Progenitor cell of endocrine pancreas (in vitro differentiated cells): ENCODE measurements at places on chromosomes 4 and X. TPM values are rescaled to one million over a fixed set of nuclear protein-coding genes. Genes with fewer than 3 reads are reported as not detected.

DNA sequence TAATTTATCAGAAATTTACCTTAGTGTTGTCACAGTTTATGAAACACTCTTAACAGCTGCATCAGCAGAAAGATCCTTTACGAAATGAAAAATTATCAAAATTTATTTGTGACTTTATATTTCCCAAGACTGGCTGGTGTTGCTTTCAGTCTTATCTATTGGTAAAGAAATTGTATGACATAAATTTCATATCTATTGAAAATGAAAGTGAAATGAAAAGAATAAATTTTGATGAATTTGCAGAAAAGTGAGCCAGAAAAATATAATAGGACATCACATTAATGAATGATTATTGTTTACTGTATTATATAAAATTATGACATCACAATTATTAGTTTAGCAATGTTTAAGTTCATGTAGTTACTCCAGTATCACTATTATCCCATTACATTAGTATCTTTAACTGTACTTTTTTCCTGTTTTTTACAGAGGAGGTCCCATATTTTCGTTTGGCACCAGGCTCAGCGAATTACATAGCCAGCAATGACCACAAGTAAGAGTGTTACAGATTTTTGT, 13.2 kb upstream of the TMEM165 start:
- no peak for DNase-seq

GRCh38 chr4:30543057-30543456, 177.1 kb upstream of the PCDH7 start:
- DNase-seq, result no peak

GRCh38 chr4:2411786-2412510, 6.5 kb downstream of the ZFYVE28 start:
- no peak for DNase-seq

DNA sequence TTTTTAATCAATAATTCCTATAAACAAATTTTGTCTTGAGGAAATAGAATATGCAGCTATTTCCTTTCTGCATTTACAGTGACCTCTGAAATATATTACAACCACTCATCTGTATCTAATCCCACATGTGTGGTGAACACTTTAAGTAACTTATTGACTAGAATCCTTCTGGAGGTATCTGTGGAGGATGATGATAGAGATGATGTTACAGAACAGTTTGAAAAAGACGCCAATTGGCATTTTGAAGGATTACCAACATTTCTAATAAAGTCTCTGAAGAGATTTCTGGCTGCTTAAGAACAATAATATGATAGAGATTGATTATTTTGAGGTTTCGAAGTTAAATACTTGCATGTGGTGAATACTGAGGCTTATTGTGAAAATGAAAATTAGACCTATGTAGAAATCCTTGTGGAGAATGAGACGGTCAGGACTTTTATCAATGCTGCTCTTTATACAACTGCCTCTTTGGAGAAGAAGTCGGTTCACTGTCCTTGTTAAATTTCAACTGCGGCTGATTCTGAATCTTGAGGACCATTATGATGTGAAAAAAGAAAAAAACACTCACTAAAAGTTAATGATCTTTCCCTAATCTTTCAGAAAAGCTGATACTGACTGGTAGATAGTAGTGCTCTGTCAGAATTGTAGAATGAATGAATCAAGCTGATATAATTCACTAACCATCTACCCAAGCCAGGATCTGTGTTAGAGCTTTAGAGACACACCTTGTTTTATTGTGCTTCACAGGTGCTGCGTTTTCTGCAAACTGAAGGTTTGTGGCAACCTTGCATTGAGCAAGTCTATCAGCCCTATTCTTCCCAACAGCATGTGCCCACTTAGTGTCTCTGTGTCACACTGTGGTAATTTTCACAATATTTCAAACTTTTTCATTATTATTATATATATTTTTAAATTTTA, 204.7 kb downstream of the SPRY1 start:
- DNase-seq, result no peak

- no peak for DNase-seq
These were observed 105.5 kb upstream of the PSAPL1 start for GRCh38 chr4:7540206-7540605.

- DNase-seq, result no peak
These were observed 168.0 kb downstream of the COX18 start for GRCh38 chr4:72901553-72901952.

GRCh38 chr4:100190643-100191600, 654 bp upstream of the DDIT4L start:
- DNase-seq, result no peak

ARHGAP6 gene
- 1.9 TPM in 2 replicates for total RNA-seq

- no peak for DNase-seq
These were observed 259.7 kb downstream of the PPARGC1A start for GRCh38 chr4:23630110-23630509.

DNA sequence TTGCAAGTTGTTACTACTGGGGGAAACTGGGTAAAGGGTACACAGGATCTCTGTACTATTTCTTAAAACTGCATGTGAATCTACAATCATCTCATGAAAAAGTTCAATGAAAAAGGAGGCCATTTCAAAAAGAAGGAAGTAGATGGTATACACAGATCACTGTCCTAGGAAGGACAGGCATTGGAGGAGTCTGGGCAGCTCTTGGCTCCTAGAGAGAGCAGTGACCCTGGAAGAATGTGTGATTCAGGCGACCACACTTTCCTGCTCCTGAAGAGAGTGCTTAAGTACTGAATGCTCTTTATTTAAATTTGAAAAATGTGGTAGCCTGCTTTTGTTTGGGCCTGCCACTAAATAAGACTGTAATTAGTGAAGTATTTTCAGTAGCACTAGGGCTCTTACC, 318.1 kb upstream of the CASK start:
- DNase-seq, result no peak

INTU gene
- 18.0 and 18.8 TPM in 2 replicates for total RNA-seq

FAT1 gene
- total RNA-seq, result 263 and 264 TPM in 2 replicates

AFAP1 gene
- 31.9 and 32.9 TPM in 2 replicates for total RNA-seq

DNA sequence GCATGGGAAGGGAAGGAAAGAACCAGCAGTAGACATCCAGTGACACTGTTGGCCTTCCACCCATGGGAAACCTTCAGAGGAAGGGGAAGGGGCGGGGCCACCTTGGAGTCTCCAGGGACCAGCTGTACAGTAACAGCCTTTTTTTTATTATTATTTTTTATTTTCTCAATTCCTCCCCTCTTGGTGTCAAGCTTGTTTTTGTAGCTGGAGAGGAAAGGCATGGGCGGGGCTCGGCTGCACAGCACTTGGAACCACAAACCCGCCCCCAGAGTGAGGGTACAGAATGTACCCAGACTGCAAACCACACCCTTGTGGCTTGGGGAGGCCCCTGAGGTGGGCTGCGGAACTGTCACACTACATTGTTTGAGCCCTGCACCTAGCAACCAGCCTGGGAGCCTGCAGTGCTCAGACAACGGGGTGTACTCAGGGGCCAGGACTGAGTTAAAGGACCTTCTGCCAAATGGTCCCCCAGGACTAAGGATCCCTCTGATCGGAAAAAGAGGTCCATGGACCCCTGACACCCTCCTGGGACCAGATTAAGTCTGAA, 45.7 kb downstream of the PRPS1 start:
- DNase-seq, result no peak

CT83 gene
- total RNA-seq, result not detected in 2 replicates

- no peak for DNase-seq
These were observed 1.2 kb downstream of the TFE3 start for GRCh38 chrX:49041744-49042580.

DNA sequence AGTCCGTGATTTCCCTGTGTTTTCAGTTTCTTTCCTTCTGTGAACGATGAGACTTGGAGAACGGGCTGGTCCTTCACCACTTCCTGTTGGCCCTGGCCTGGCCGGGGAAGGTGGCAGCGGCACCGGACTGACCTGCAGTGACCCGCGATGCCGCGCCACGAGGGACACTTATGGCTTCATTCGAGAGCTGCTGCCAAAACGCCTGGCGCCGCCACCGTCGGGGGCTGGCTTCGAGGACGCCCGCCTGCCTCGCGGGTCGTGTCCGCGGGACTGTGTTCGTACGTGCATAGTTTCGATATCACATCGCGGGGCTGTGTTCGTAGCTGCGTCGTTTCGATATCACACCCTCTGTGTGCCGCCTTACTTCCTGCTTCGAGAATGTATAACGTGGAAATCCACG, 7.5 kb upstream of the UVSSA start:
- DNase-seq, result no peak

GLRA3 gene
- total RNA-seq, result 0.07 and 0.10 TPM in 2 replicates

DNA sequence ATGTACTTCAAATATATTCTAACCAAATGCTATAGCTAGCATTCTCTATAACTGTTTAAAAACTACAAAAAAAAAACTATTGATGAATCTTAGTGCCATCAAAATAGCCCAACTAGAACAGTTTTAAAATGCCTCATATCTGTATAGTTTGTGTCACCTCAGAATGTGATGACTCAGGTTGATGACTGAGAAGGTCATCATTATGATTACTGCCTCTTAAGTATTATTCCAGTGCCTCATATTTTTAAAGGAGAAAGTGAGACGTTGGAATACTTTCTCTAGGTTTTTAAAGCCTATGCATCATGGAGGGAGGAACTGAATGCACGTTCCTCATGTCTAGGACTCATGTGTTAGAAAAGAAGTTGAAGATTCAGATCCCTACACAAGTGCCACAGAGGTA, 88.2 kb downstream of the TMA16 start:
- DNase-seq, result no peak

DNA sequence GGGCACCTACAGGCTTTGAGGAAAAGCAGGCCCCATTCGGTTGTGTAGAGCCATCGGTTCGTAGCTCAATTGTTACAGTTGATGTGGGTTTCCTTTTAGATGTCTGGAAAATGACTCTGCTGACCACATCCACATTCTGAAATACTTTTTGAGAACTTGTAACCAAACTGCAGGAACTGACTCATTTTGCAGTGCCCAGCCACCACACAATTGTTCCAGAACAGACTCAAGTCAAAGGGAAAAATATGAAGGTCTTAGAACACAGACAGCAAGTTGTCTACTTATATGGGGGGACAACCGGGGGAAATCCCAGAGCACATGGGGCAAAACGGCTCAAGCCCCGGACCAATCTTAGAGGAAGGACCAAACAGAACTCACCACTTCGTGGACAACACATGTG, 557.6 kb upstream of the DIPK2B start:
- no peak for DNase-seq

CLDN2 gene
- total RNA-seq, result 1.2 and 1.6 TPM in 2 replicates
